Metanephros (tissue), 2 donors: ENCODE measurements at places on chromosomes 4 and X. TPM values are rescaled to one million over a fixed set of nuclear protein-coding genes. Genes with fewer than 3 reads are reported as not detected.

The CT47B1 gene
- total RNA-seq: not detected

The PUDP gene
- 14.4 TPM for total RNA-seq

The FAM184B gene
- 1.6 TPM for total RNA-seq

The IGFBP7 gene
- 675 TPM for total RNA-seq

The KCTD8 gene
- total RNA-seq: 3.4 TPM

The PCDH18 gene
- 207 TPM for total RNA-seq

The TMEM154 gene
- total RNA-seq: 3.3 TPM

The COL25A1 gene
- 27.4 TPM for total RNA-seq
